Ascending aorta (tissue), 2 donors: ENCODE measurements at places on chromosomes 5 and 9. TPM values are rescaled to one million over a fixed set of nuclear protein-coding genes. Genes with fewer than 3 reads are reported as not detected.
A peak's percentile ranks its signal among the peaks of the same experiment; 100 is the strongest.

- H3K27ac ChIP-seq: peak overlapping the region; percentile 97
- H3K27me3 ChIP-seq: no peaks in the 10 kb centered on the region
- no peak for DNase-seq
- peak overlapping the region; percentile 71 for H3K4me3 ChIP-seq
Observed at GRCh38 chr5:32713361-32713769, 2.2 kb downstream of the NPR3 start.

- H3K27me3 ChIP-seq: no peaks in the 10 kb centered on the region
- H3K4me1 ChIP-seq: no peaks in the 10 kb centered on the region
- no peak for DNase-seq
- H3K27ac ChIP-seq: no peak overlapping the region
Observed at GRCh38 chr5:132353486-132353995, 16.0 kb upstream of the SLC22A5 start.

BAAT gene
- 0.53 TPM for total RNA-seq

IFNA17 gene
- total RNA-seq: not detected

LHX2 gene
- total RNA-seq: not detected

DNA sequence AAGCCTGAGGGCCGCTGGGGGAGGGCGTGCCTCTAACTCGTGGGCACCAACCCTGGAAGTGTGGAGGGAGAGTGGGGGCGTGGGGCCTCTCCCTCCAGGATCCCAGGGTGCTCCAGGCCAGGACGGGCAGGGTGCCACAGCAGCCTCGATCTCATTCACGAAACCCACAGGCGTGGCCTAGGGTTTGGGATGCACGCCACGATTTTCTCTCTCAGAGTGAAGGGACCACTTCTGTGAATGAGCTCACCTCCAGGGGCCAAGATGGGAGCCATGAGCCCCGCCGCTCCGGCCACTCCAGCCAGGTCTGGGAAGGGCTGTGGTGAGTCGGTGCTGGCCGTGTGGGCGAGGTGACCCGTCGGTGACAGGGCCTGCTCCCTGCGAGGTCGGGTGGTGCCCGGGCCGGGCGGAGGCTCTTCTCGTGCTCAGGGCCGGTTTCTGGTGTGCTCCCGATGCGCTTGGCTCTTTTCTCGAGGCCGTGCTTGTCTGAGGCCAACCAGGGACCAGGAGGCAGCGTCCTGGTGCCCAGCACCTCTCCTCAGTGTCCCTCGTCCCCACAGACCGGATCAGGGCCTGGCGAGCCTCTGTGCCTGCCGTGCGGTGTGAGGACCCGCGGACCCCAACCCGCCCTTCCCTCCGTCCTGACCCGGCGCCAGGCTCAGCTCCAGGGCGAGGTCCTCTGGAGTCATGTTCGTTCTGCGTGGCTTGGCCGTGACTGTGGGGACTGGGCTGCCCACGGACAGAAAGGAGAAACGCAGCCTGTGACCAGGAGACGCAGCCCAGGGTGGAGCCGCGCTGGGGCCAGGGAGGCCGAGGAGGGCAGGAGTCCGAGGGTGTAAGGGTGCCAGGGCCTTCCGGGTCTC, 31.0 kb downstream of the TPPP start:
- DNase-seq: no peak
- H3K4me3 ChIP-seq: no peak overlapping the region
- no peaks in the 10 kb centered on the region for H3K27me3 ChIP-seq
- peaks cover 84% of the 10 kb centered on the region for H3K36me3 ChIP-seq

DNA sequence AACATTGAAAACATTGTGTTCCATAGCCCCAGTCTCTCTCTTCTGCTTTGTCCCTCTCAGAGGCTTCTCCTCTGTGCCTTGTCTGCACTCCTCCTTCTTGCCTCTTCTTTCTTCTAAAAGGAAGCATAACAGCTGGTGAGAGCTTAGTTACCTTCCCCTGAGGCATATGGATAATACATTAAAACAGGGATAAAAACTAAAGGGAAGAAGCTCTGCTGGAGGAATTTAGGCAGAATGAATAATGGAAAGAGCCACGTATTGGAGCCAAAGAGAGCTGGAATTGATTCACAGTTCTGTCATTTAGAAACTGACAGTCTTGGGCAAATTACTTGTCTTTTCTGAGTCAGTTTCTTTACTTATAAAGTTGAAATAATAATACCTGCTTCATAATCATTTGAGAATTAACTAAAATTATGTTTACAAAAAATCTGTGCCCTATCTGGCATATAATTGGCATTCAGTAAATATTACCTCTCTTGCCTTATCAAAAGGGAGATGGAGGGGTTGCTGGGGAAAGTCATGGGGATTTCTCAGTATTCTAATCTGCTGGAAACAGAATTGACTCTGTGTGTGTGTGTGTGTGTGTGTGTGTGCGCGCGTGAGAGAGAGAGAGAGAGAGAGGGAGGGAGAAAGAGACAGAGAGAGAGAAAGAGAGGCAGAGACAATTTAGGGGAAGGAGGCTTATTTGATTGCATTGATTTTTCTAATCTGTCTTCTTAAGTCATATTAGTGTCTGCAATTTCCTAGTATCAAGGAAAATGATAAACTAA, 20.2 kb downstream of the ZNF474 start:
- no peak overlapping the region for H3K27ac ChIP-seq
- no peaks in the 10 kb centered on the region for H3K36me3 ChIP-seq
- H3K27me3 ChIP-seq: no peaks in the 10 kb centered on the region
- no peak overlapping the region for H3K4me3 ChIP-seq
- no peak for DNase-seq

- no peaks in the 10 kb centered on the region for H3K27me3 ChIP-seq
- H3K36me3 ChIP-seq: peaks cover 12% of the 10 kb centered on the region
- DNase-seq: no peak
- H3K4me1 ChIP-seq: peaks cover 3% of the 10 kb centered on the region
Observed at GRCh38 chr5:87347272-87347671, 65.5 kb downstream of the CCNH start.

- H3K27ac ChIP-seq: no peak overlapping the region
- no peaks in the 10 kb centered on the region for H3K36me3 ChIP-seq
- no peak overlapping the region for H3K4me3 ChIP-seq
Observed at GRCh38 chr9:4967523-4967922, 17.5 kb upstream of the JAK2 start.

GRCh38 chr5:137407090-137407489, 92.0 kb downstream of the SPOCK1 start:
- no peak overlapping the region for H3K4me3 ChIP-seq
- no peak for DNase-seq
- no peaks in the 10 kb centered on the region for H3K4me1 ChIP-seq
- H3K36me3 ChIP-seq: no peaks in the 10 kb centered on the region

ENTPD2 gene
- total RNA-seq: not detected

GRCh38 chr9:115213818-115214334, 95.9 kb upstream of the TNC start:
- DNase-seq: no peak
- H3K4me3 ChIP-seq: no peak overlapping the region
- no peaks in the 10 kb centered on the region for H3K27me3 ChIP-seq
- no peak overlapping the region for H3K27ac ChIP-seq
- H3K4me1 ChIP-seq: no peaks in the 10 kb centered on the region

DNA sequence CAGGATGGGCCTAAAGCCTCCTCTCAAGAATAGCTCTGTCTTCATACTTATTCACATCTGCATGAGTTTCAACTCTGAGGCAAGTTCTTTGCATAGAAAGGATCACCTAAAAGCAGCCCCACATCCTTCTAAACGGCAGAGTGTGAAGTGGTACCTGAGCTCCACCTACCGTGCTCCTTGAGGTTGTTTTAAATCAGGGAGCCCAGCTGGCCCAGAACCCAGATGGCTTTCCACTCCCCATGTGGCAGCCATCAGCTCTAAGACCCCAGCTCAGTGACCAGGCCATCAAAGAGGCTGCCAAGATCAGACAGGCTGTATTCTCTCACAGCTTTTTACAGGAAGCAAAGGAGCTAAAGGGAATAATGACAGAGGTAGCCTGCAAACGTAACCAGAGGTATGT, 299.3 kb downstream of the RASEF start:
- no peak overlapping the region for H3K27ac ChIP-seq
- DNase-seq: no peak
- H3K4me1 ChIP-seq: no peaks in the 10 kb centered on the region
- no peaks in the 10 kb centered on the region for H3K27me3 ChIP-seq
- no peak overlapping the region for H3K4me3 ChIP-seq
- H3K36me3 ChIP-seq: no peaks in the 10 kb centered on the region

PLAC8L1 gene
- not detected for total RNA-seq

DNA sequence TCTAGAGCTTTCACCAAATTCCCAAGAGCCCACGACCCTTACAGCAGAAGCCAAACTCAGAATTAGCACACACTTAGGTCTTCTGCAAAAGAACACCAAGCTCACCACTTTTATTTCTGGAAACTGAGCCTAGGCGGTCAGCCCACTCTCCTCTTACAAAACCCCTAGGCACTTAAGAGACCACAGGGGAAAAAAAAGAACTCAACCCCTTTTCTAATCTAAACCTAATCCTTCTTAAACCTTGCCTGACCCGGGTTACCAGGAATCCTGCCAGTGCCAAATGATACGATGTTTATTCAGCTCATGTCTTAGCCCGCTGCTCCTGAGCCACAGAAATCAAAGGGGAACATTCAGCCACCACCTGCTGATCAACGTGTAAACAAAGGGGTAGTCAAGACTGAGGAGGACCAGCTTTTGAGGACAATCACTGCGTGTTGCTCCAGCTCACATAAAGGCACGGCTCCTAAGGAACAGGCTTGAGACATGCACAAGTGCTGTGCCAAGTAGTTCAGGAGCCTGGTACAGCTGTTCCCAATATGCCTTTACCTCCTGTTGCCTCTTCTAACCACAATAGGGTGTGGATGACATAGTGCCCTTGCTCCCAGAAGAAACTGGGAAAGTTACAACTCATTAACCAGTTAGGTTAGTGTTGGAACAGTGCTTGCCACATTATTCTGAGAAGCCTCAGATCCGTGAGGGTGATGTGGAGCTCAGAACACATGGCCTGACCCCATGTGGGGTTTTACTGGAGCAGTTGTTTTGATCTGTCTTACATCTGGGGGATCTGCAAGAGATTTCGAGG, 49.3 kb downstream of the ZFAND5 start:
- peaks cover 8% of the 10 kb centered on the region for H3K4me1 ChIP-seq
- H3K27me3 ChIP-seq: no peaks in the 10 kb centered on the region
- H3K27ac ChIP-seq: peak overlapping the region; percentile 48
- H3K36me3 ChIP-seq: no peaks in the 10 kb centered on the region
- peak overlapping the region; percentile 59 for H3K4me3 ChIP-seq

GRCh38 chr9:136441681-136442245, 2.1 kb upstream of the INPP5E start:
- peaks cover 63% of the 10 kb centered on the region for H3K36me3 ChIP-seq
- H3K4me3 ChIP-seq: no peak overlapping the region
- H3K27me3 ChIP-seq: no peaks in the 10 kb centered on the region
- peaks cover 15% of the 10 kb centered on the region for H3K4me1 ChIP-seq

DNA sequence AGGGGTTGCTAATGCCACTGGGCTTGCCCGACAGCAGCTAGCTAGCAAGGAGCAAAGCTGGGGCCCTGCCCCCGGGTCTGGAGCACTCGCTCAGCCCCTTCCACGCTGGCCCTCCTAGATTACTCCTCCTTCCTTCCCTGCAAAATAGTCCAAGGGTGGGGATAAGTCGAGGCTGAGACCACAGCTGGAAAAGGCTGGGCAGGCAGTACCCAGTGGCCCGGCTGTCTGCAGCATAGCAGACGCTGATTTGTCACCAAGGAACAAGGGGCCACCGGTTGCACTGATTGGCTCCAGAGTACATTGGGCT, 73.9 kb downstream of the ADAMTS2 start:
- H3K27me3 ChIP-seq: no peaks in the 10 kb centered on the region
- peaks cover 37% of the 10 kb centered on the region for H3K4me1 ChIP-seq
- no peak overlapping the region for H3K4me3 ChIP-seq

UQCRQ gene
- 53.6 TPM for total RNA-seq

FOXD4L6 gene
- not detected for total RNA-seq

GRCh38 chr5:150603052-150603451, 37.4 kb upstream of the SYNPO start:
- no peak for DNase-seq
- peak overlapping the region; percentile 92 for H3K27ac ChIP-seq
- H3K36me3 ChIP-seq: no peaks in the 10 kb centered on the region
- H3K27me3 ChIP-seq: no peaks in the 10 kb centered on the region

- no peaks in the 10 kb centered on the region for H3K36me3 ChIP-seq
- no peak overlapping the region for H3K27ac ChIP-seq
- DNase-seq: no peak
- no peaks in the 10 kb centered on the region for H3K4me1 ChIP-seq
- no peak overlapping the region for H3K4me3 ChIP-seq
Observed at GRCh38 chr5:169746147-169746694, 109.1 kb downstream of the DOCK2 start.

PROB1 gene
- 4.3 TPM for total RNA-seq

- no peak overlapping the region for H3K27ac ChIP-seq
- no peak overlapping the region for H3K4me3 ChIP-seq
- no peaks in the 10 kb centered on the region for H3K36me3 ChIP-seq
- no peak for DNase-seq
Observed at GRCh38 chr5:97986069-97986468, 787.4 kb upstream of the RGMB start.

DNA sequence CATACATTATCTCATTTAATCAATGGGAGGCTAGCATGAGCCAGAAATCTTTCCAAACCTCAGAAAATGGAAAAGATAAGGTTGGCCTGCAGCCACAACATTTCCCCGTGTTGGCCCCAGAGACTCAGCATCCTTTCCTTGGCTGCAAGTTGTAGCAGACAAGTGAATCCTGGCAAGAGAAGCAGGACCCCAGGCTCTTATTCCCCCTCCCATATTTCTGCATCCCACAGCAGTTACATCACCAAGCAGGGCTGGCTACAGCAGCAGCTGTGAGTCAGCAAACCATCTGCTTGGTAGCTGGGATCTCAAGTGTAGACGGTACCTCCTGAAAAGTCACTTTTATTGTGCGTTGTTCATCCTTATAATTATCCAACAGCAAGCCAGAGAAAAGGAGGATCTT, 212.4 kb downstream of the GNA14 start:
- H3K4me1 ChIP-seq: no peaks in the 10 kb centered on the region
- no peaks in the 10 kb centered on the region for H3K27me3 ChIP-seq
- H3K36me3 ChIP-seq: no peaks in the 10 kb centered on the region
- no peak for DNase-seq
- H3K4me3 ChIP-seq: no peak overlapping the region
- no peak overlapping the region for H3K27ac ChIP-seq

GRCh38 chr5:171524466-171524865, 105.0 kb downstream of the FGF18 start:
- H3K27ac ChIP-seq: peak overlapping the region; percentile 50
- no peaks in the 10 kb centered on the region for H3K36me3 ChIP-seq
- no peak for DNase-seq

DNA sequence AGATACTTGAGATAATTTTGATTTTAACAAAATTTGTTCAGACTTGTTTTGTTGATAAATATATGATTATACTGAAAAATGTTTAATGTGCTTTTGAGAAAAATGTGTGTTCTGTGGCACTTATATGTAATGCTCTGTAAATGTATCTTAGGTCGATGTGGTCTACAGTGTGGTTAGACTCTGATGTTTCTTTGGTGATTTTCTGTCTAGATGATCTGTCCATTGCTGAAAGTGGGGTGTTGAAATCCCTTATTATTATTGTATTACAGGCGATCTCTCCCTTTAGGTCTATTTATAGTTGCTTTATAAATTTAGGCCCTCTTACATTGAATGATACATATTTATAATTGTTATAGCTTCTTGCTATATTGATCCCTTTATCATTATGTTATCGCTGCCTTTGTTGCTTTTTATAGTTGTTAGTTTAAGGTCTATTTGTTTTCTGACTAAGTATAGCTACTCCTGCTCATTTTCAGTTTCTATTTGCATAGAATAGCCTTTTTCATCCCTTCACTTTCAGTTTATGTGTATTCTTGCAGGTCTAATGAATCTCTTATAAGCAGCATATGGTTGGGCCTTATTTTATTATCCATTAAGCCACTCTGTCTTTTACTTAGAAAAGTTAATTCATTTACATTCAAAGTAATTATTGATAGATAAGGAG, 124.3 kb downstream of the MRPS30 start:
- no peaks in the 10 kb centered on the region for H3K36me3 ChIP-seq
- no peak overlapping the region for H3K27ac ChIP-seq
- no peaks in the 10 kb centered on the region for H3K27me3 ChIP-seq
- no peak overlapping the region for H3K4me3 ChIP-seq

LIX1 gene
- total RNA-seq: not detected
